Activated T-helper 17 cell treated with anti-CD3 and anti-CD28 coated beads, Interleukin-2, amount 50 U/mL, for 72 hours (primary cell): ENCODE measurements at places on chromosomes 16 and 17. TPM values are rescaled to one million over a fixed set of nuclear protein-coding genes. Genes with fewer than 3 reads are reported as not detected.

The BRICD5 gene
- 8.9 TPM for total RNA-seq

The GDPD1 gene
- total RNA-seq = 2.2 TPM

The PLEKHH3 gene
- 0.61 TPM for total RNA-seq

The MYL4 gene
- 0.30 TPM for total RNA-seq

The WNK4 gene
- total RNA-seq = 1.5 TPM

DNA sequence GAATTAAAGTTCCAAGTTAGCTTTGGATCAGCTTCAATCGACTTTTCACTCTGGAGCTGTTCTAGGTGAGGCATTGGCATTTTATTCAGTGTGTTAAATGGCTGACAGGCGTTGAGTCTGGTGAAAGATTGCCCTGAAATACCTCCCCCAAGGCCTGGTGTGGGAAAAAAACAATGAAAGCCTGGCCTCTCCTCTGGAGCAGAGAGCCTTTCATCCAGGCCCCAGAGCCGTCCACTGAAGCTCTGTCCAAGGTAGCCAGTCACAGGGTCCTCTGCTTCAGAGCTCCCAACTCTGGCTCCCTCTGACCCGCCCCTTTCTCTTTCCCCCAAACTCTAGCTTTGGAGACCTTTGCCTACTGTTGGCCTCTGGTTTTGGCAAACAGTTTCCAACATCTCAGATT, 123.6 kb upstream of the CRHR1 start:
- ATAC-seq = no peak

- ATAC-seq = no peak
These were observed 75.6 kb downstream of the ABR start for GRCh38 chr17:1104222-1104621.

GRCh38 chr16:74438492-74438979, 17.3 kb upstream of the CLEC18B start:
- peak; percentile 90 for ATAC-seq

DNA sequence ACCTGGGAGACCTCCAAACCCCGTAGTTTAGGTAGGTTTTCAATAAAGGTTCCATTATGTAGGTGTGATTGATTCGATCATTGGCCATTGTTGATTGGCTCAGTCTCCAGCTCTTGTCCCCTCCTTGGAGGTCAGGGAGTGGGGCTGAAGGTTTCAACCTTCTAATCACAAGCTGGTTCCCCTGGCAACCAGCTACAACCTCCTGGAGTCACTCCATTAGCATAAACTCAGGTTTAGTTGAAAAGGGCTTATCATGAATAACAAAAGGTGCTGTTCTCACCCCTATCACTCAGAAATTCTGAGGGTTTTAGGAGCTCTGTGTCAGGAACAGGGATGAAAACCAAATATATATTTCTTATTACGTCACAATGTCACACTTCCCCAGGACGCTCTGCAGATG, 28.5 kb downstream of the TMEM132E start:
- ATAC-seq = no peak
